ENCODE measurements at places on chromosomes 11 and 22.

DNA sequence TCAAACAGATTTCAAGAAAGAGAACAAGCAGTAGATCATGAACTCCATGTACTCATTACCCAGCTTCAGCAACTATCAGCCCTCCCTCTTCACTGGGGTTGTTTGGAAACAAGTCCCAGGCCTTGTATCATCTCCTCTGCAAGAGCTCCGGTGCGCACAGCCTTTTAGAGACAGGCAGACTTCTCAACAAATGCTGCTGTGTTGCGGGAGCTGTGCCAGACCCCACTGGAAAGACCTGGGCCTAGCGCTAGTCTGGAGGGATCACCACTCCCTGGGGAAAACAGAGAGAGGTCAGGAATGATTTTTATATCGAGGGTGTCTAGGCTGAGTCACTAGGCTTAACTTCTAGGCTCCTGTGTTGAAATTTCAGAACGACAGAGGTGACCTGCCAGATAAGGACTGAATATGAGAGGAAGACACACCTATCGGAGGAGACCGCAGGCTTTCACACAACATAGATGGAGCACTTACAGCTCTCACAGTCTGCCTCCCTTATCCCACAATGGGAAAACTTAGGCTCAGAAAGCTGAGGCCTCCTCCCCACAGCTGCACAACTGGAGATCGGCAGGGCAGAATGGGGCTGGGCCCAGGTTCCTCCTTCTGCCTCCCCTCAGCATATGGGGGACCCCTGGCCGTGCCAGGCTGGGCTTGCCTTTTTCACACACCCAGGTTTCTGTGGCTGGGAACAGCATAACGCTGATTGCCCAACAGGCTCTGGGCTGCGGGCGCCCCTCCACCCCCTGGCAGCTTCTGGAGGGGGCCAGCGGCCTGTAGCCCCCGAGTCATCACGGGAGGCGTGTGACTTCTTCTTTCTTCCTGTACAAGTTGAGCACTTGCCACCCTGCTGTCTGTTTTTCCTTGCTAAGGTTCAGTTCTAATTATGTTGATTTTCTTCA, 86.0 kb downstream of the PKNOX2 start:
- no peak for DNase-seq

- no peak for DNase-seq
Observed at GRCh38 chr11:69963533-69964246, 114.4 kb upstream of the ANO1 start.

- DNase-seq, result no peak
Observed at GRCh38 chr11:107821199-107821927, 37.2 kb downstream of the SLC35F2 start.

DNA sequence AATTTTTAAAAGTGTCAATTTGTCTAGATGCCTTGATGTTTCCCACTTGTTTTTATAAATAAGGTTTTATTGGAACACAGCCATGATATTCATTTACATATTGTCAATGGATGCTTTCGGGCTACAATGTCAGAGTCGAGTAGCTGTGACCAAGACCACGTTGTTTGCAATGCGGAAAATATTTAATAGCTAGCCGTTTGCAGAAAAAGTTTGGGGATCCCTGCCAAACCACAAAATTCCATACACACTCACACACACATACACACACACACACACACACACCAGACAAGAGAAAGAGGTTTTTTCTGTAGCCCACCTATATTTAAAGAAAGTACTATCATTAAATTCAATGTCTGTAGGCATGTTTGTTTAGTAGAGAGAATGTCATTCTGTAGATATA, 58.3 kb downstream of the TYR start:
- no peak for DNase-seq

DNA sequence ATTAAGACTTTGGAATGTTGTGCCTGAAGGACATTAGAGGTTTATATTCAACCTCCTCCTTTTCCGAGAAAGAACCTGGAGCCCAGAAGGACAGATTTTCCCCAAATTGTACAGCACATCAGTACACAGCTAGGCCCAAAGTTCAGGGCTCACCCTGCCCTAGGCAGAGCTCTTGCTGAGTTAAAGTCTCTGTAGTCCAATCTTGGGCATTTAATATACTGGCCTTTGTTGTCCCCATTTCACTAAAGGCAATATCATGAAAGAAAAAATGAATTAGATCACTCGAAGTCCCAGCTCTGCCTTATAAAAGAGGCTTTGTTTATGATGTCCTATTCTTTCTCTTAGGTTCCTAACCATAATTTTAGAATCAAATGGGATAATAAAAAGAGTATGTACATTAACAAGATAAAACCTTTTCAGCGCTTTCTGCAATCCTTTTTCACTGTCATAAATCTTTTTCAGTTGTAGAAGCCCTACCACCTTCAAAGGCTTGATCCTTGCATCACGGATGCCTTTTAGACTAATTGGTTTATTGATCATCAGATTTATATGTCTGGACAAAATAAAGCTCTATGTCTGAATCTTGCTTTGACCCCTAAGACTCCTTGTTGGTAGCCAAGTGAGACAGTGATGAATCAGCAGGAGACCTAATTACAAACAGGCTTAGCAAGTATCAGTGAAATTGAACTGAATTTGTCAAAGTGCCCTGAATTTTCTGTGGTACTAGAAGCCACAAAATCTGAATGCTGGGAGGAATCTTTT, 39.8 kb downstream of the RELT start:
- DNase-seq, result no peak

GRCh38 chr22:34847072-34847471, 218.9 kb upstream of the ISX start:
- no peak for DNase-seq

DNA sequence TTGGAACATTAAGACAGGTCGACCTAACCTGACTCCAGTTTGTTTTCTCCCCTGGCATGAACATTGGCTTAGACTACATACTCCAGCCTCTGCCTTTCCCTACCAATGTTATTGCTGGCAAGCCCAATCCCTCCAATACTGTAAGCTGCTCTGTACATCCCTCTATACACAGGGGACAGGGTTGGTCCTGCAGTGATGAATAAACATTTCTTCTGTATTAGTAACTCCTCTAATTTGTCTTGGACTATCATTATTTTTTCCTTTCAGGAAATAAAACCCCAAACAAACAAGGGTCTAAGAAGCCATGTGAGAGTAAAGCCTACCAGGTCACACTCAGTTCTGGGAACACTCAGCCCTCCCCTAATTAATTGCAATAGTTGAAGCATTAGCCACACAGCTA, 35.1 kb upstream of the FJX1 start:
- DNase-seq, result no peak

- peak; percentile 88 for DNase-seq
Observed at GRCh38 chr11:36289226-36289852, at the start of gene COMMD9. Gene COMMD9 (minus strand): TSS chr11:36289424. CDS start chr11:36289412, 12 bp downstream.

DNA sequence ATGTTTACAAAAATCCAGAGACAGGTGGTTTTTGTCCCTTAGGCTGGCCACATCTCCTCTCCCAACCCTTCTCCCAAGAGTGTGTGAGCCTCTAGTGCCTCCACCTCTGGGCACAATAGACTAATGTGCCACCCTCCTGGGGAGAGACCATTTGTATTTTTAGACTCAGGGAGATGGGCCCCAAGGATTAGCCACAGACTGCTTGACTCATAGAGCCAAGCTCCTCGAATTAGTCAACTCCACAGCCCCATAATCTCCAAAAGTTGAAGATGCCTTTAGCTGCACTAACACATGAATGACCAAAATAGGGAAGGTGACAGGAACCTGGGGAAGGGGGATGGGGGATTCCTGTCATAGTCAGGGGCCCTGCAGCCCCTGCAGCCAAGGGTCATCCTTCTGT, 53.0 kb upstream of the LRRC32 start:
- no peak for DNase-seq

DNA sequence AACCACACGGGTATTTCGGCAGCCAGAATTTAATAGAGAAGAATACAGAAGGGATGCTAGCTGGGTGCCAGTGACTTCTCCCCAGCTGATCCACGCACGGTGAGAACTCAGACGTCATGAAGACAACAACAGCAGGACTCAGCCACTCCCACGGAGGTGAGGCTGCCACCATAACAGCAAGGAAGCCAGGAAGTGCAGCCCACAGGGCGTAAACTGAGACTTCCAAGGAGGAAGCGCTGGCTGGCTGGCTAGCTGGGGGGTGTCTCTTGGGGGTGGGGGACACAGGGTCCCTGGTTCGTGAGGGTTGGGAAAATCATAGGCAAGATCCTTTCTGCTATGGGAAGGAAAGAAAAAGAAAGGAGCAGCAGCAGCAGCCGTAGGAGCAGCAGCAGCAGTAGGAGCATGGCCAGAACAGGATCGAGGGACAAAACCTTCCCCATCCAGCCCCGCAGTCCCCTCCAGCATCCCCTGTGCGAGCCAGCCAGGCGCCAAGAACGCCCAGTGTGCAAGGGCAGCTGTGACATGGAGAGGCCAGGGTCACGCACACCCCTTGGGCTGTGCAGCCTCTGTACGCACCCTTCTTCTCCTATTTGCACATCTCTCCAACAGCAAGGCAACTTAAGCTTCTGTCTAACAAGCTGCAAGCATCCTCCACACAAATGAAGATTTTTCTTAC, 49.6 kb upstream of the SHANK2 start:
- DNase-seq, result no peak

- no peak for DNase-seq
Observed at GRCh38 chr11:29438815-29439214, 578.0 kb downstream of the KCNA4 start.

- no peak for DNase-seq
Observed at GRCh38 chr11:64546600-64546999, 44.4 kb upstream of the SLC22A12 start.

- DNase-seq, result no peak
Observed at GRCh38 chr22:37126383-37126782, 16.9 kb upstream of the TMPRSS6 start.

DNA sequence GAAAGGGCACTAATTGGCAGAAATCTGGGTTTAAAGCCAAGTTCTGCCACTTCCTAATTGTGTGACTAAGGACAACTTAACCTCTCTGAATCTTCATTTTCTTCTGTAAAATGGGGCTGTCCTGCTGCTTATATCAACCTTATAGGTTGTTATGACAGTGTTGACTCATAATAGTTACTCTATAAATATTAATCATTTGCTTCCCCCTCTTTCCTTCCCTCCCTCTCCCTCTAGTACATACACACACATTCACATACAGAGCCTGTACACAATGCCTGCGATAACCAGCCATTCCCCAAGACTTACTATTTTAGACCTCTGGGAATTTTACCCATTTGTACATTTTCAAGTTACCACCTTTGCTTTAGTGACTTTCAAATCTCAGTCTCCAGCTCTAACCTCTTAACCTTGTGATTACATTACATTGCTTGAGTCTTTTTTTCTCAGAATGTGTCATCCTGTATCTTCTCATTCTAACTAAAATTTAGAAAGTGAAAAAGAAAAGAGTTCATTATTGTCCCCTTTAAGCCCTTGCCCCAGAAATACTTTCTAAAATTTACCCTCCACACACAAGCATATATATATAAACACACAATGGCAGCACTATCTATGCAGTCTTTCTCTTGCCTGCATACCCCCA, 31.9 kb downstream of the GDPD4 start:
- no peak for DNase-seq

GRCh38 chr11:92941676-92942571, 27.5 kb upstream of the MTNR1B start:
- no peak for DNase-seq

DNA sequence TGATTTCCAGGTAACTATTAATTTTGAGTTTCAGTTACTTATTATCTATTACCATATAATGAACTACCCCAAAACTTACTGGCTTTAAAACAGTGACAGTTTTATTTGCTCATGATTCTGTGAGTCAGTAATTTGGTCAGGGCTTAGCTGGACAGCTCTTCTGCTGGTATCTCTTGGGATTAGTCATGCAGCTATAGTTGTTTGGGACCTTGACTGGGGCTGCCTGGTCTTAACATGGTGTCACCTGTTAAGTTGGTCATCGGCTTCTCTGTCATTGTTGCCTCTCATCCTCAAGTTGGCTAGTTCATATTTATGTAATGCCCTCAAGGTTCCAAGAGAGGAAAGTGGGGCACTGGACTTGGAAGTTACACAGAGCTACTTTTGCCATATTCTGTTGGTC, 177.5 kb downstream of the TMEM135 start:
- DNase-seq, result no peak

GRCh38 chr11:92137747-92138146, 86.9 kb upstream of the FAT3 start:
- DNase-seq, result no peak
